ENCODE measurements at places on chromosomes 6 and 20.

DNA sequence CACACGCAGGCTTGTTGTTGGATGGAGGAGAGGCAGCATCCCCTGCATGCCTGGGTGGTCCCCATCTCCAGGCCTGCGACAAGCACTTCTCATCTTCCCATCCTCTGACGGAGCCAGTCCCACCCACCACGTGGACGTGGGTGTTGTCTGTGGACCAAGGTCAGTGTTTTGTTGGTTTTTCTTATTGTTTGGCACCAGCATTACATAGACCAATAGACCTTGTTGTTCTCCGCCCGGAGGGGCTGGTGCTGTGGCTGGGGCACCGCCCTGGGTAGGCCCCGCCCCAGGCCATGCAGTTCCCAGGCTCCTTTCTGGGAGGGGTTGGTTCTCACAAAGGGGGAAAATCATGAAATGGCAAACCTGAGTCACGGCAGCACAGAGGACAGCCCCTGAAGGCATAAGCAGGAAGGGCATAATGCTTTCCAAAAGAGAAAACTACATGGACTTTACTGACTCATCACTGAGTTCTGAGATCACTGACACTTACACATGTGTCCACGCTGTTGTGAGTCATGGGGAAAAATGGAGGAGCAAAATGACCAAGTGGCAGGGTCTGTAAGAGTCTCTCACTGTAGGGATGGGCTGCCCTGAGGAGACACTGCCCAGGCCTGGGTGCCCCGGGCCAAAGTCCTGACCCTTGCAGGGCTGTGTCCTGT is 90.8 kb downstream of the THBS2 start:
- no peaks in the 10 kb centered on the region for H3K27me3 ChIP-seq
- H3K4me3 ChIP-seq: no peak overlapping the region
- no peak for DNase-seq
- H3K27ac ChIP-seq: no peak overlapping the region

- H3K27ac ChIP-seq: no peak overlapping the region
- DNase-seq: no peak
- no peaks in the 10 kb centered on the region for H3K27me3 ChIP-seq
Observed at GRCh38 chr6:80728830-80729229, 622.4 kb downstream of the BCKDHB start.

GRCh38 chr6:159981403-159982245 is 12.7 kb downstream of the IGF2R start:
- peaks cover 8% of the 10 kb centered on the region for H3K4me1 ChIP-seq
- DNase-seq: no peak
- no peaks in the 10 kb centered on the region for H3K36me3 ChIP-seq
- no peaks in the 10 kb centered on the region for H3K27me3 ChIP-seq
- H3K4me3 ChIP-seq: no peak overlapping the region

DNA sequence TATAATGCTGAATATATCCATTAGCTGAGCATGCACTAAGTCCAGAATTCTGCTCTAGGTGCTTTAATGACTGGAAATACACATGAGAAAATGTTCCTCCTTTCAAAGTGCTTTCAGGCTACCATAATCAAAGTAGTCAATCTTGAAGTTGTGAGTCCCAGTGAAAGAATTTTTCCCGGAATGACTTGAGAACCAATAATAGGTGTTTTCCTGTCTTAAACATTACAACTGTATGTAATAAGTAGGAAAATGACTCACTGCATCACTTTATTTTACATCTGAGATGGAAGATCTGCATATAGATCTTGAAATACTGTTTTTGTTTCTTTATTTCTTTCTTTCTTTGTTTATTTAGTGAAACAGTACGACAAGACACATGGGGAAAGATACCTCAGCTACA is 437.4 kb upstream of the JAG1 start:
- no peak overlapping the region for H3K27ac ChIP-seq
- no peak for DNase-seq
- no peaks in the 10 kb centered on the region for H3K4me1 ChIP-seq
- H3K4me3 ChIP-seq: no peak overlapping the region

DNA sequence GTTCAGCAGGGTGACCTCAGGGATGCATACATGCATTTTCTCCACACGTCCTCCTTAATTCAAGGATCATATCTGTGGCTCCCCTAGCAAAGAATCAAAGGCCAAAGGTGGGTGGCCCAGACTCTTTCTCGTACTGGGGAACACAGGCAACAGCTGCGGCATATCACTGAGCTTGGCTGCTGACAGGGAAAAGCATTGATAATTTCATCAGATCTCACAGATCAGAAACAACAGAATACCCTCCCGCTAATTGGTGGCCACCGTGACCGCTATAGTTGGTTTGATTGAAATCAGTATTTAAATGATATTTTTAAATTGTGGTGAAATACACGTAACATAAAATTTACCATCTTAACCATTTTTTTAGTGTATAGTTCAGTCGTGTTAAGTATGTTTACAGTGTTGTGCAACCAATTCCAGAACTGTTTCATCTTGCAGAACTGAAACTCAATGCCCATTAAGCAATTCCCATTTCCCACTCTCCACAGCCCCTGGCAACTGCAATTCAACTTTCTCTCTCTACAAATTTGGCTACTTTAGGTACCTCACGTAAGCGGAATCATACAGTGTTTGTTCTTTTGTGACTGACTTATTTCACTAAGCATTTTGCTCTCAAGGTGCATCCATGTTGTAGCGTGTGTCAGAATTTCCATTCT is 74.7 kb upstream of the TMEM170B start:
- no peaks in the 10 kb centered on the region for H3K4me1 ChIP-seq
- no peak for DNase-seq
- no peaks in the 10 kb centered on the region for H3K27me3 ChIP-seq
- no peak overlapping the region for H3K27ac ChIP-seq
- no peaks in the 10 kb centered on the region for H3K36me3 ChIP-seq

- no peak overlapping the region for H3K27ac ChIP-seq
- H3K4me1 ChIP-seq: no peaks in the 10 kb centered on the region
- H3K4me3 ChIP-seq: no peak overlapping the region
- peaks cover 28% of the 10 kb centered on the region for H3K36me3 ChIP-seq
- no peak for DNase-seq
Observed at GRCh38 chr6:148547110-148547509, 199.7 kb upstream of the UST start.

All from liver (tissue), 10 donors.